ENCODE measurements at places on chromosomes 11 and 22.

DNA sequence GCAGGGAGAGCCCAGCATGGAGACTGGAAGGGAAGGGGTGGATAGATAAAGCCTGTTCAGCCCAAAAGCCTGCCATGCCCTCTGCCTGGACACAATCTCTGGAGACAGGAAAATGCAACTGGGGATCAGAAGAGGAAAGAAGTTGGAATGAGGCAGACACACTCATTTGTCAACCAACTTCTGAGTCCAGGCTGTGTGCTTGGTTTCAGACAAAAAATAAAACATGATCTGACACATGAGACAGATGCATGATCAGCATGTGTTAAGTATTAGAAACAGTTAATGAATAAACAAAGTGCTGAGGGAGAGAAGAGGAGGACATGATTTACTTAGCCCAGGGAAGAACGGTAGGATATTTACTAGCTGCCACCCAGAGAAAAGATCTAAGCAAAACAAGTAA lies 839 bp downstream of the LRRN4CL start:
- no peak for DNase-seq

DNA sequence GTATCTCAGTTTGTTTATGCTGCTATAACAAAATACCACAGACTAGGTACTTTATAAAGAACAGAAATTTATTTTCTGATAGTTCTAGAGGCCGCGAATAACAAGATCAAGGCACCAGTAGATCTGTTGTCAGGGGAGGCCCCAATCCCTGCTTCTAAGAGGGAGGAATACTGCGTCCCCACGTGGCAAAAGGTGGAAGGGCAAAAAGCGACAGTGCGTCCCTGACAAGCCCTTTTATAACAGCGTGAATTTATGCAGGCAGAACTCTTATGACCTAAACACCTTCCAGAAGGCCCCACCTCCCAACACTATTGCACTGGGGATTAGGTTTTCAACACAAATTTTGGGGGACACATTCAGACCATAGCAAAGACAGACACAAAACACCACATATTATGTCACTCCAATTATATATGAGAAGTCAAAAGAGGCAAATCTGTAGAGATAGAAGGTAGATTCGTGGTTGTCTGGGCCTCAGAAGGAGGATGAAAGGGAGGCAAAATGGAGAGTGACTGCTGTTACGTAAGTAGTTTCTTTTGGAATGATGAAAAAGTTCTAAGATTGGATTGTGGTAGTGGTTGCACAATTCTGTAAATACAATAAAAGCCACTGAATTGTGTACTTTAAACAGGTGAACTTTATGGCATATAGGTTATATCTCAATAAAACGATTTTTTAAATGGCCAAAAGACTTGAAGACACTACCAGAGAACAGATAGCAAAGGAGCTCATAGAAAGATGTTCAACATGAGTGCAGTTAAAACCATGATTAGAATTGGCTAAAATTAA lies 30.1 kb upstream of the TNRC6B start:
- DNase-seq: no peak

DNA sequence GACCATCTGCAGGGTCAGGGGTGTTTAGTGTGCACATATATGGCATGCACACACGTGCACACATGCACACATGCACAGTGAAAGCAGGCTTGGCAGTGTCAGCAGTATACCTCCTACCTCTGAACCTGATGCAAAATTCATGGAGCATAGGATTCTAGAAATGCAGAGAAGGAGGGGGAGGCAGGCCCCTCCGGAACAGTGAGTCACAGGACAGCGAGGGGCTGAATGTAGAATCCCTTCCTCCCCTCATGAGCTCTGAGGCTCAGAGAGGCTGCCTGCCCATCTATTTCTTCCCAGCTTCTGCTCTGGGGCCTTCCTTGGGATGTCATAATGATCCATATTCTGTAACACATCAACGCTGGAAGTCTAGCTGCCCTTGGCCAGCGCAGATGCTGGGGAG lies 66.7 kb upstream of the NECTIN1 start:
- no peak for DNase-seq

GRCh38 chr11:120532832-120533196 lies 21.3 kb downstream of the GRIK4 start:
- no peak for DNase-seq

GRCh38 chr11:35313066-35313759 lies 106.1 kb downstream of the SLC1A2 start:
- no peak for DNase-seq

DNA sequence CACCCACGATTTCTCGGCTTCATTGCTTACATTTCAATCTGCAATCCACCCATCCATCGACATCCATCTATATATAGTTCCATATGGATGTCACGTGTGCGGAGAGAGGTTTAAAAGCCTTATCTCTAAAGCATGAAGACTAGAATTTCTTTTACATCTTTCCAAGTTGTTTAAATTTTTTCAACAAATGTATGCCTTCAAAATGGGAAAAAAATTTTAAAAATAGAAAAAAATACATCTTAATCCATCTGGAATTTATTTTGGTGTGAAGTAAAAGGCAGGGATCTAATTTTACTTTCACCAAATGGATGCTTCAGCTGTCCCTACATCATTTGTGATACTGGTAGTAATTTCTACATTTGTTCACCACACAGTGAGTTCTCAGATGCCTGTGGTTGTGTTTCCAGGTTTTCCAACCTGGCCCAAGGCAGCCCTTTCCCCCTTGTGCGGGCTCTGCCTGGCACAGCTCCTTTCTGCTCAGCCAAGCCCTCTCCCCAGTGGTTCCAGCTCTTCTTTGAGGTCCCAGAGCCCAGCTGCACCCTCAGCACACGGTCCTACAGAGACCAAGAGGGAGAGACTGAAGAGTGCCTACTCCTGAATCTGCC lies 37.6 kb upstream of the KLHL35 start:
- DNase-seq: no peak

DNA sequence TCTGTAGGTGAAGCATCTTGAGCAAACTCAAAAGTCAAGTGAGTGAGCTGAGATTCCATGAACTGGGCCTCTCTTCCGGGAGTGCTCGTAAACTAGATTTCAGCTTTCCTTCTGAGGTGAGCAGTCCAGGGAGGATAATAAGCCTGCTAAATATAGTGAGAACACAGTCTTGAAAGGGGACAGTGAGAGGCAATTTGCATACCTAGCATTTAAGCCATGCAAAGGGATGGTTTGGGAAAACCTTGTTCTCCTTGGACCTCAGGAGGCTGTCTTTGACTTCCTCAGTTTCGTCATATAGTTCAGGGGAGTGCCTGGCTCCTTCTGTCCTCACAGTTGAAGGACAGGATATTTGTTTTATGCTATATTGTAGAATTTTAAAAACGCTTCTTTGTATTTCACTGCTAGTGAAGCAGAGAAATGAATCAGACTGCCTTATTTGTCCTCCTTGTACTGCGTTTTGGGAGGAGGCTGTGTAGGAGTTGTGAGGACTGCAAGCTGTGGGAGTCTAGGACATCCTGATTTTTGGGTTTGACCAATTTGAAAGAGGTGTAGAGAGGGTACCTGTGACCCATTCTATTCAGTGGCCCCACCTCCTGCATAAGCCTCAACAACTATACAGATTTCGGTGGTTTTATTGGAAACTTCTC lies 11.0 kb upstream of the SORL1-AS1 start:
- no peak for DNase-seq

DNA sequence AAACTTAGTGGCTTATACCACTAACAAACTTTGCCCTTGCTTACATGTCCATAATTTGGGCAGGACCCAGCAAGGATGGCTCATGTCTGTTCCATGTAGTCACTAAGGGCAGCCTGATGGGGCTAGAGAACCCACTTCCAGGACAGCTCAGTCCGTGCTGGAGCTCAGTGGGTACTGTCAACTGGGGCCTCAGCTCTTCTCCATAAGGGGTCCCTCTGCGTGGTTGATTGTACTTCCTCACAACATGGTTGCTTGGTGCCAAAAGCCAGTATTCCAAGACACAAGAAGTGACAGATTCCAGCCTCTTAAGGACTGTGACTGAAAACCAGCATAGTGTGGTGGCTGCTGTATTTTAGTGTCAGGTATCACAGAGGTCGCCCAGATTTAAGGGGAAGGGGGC lies 675.2 kb downstream of the TBC1D22A start:
- DNase-seq: no peak

DNA sequence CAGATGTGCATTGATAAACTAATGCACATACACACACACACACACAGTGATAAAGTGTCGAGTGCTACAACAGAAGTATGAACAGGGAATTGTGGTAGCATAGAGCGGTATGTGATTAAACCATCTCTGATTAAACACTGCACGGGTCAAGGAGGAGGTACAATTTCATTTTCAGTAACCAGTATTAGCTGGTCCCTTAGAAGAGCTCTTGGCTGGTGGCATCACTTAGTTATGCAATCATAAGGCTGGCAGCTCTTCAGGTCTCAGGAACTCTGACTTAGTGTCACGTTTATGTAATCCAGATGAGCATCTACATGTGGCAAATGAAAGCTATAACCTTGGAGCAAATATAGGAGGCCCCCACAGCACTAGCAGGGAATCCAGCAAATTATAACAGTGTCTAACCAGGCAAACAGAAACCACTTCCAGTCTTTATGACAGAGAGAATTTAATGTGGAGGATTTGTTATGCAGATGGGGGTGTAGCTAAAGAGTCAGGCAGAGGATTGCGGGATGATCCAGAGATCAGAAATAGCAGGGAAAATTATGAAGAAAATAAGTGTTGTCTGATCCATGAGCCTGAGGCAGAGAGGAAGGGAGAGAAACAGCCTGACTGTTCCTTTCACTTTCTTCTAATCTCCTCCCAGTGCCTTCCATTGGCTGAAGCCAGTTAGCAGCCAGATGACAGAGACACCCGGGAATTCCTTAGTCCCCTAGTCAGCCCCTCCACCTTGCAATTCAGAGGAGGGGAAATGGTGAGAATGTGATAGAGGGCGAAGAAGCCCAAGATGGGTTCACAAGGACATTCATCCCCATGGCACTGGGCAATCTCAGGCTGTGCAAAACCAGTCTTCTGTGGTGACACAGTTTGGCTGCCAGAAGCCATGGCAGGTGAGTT lies 533.1 kb upstream of the TENM4 start:
- DNase-seq: no peak

- peak; percentile 75 for DNase-seq
These were observed 11.4 kb downstream of the BCL9L start for GRCh38 chr11:118914178-118914918.

DNA sequence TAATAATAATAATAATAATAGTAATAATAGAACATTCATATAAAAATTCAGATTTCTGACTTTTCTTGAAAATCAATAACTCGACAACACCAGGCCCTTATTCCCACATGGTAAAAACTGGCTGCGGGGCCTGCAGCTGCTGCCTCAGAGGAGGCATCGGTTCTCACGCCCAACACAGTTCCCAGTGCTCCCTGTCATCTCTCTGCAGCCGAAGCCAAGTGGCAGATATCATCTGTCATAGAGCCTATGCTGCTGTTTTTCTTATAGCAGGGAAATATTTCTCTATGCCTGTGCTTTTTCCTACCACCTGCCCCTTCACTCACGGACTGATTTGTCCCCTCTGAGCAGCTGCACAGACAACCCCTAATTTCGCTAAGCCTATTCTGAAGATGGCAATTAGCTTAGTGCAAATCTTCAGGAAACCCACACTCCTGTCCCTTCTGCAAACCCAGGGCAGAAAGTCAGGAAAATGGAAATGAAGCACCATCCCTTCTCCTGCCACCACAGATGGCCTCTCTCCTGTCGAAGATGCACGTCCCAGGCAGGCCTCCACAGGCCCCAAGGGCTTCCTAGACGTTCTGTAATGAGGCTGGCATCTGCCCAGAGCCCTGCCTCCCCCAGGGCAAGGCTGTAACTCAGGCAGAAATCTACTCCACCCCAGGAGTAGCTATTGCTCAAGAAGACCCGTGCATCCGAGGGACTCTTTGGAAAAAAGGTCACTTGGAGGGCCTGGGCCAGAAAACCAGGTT lies 66.7 kb downstream of the SYN3 start:
- DNase-seq: no peak

DNA sequence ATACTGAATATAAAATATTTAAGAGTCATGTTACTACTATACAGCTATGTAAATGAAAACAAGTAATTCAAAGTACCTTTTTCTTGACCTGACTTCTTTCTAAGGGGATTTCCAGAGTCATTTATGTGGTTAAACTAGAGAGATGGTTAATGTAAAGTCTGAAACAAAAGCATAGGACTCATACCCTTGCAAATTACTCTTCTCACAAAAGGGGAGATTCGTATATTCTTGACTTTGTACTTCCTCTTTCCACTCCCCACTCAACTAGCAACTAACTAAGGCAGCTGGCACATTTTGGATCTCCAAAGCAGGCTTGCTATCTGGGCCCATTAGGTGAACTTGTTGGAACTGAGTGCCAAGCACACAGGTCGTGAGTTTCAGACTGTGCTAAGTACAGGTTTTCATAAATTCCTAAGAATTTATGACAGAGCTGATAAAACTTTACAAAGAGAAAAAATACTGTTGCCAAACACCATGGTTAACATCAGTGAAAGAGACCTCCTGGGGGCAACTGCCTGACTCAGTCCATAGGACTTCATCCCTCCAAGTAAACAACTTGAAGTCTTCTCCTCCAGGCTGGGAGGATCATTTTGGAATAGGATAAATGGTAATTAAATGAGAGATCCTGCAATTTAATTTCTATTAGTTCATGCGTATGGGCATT lies 77.0 kb upstream of the DDI1 start:
- DNase-seq: no peak

- no peak for DNase-seq
These were observed 35.1 kb downstream of the FBLN1 start for GRCh38 chr22:45537734-45538181.

GRCh38 chr22:30611197-30611596 lies 4.2 kb downstream of the TCN2 start:
- DNase-seq: no peak

DNA sequence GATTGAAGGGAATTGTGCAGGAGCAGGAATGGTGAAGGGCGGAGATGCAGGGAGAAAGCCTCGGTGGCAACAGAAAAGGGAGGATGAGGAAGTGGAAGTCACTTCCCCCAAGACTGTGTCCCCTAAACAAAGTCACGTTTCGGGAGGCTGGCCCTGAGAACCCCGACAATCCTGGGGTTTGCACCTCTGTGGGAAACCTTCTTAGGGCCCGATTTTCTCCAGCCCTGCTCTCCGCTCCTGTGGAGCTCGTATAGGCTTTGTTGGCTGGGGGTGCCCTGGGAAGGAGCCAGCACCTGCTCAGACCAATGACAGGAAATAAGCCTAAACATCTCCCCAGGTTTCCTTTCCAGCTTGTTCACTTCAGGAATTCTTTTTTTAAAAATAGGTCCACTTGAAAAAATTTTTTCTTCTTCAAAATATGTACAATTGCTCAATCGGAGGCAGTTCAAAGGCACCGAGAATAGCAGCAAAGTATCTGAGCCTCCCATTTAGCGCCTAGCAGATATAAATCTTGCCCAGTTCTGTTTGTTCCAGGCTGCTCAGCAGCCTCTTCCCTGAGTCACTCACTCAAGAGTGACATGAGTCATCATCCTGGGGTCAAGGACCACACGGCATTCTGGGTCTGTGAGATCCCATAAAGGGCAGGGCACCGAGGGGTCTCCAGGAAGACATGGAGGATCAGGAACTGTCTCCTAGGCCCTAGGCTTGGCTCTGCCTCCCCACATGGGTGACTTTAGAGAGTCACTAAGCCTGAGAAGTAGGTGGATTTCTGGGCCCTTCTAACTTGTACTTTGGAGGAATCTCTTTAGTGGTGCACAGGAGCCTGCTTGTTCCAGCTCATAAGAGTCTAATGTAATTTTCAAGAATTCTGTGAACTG lies 34.0 kb downstream of the IRAG1 start:
- DNase-seq: no peak

All from stimulated activated CD4-positive, alpha-beta T cell treated with anti-CD3 and anti-CD28 coated beads, Interleukin-2, amount 100 ng/mL, for 24 hours (primary cell).